Chondrocyte (in vitro differentiated cells): ENCODE measurements at places on chromosomes 7 and 10. TPM values are rescaled to one million over a fixed set of nuclear protein-coding genes. Genes with fewer than 3 reads are reported as not detected.

Gene HOXA4
- total RNA-seq, result 0.30 TPM in 1 of 3 replicates, not detected in the others

Gene NAT16
- not detected in 3 replicates for total RNA-seq

Gene WNT8B
- total RNA-seq, result not detected in 3 replicates

Gene PDE6C
- not detected in 3 replicates for total RNA-seq

Gene NXPH1
- total RNA-seq, result not detected in 3 replicates

Gene OR13A1
- total RNA-seq, result not detected in 3 replicates

DNA sequence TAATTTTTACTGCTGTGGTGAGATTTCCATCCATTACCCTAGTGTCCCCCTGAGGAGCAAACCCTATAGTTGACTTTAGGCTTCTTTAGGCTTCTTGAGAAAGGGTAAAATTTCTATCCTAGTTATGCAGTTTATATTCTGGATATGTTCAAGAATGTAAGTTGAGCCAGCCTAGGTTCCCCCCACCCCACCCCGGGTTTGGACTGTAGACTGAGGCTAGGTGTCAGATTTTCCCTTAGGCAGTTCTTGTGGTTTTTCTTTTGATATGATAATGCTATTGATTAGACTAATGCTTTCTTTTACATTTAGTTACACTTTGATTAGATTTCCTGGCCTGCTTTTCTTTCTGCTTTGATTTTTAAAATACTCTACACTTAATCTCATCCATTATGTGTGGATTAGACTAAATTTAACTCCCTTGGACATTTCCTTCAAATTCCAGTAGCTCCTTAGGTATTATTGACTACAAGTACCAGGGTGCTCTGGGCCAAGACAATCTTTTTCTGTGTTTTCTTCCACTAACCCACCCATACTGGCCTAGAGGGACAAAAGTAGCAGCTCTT lies 37.7 kb downstream of the NRF1 start:
- DNase-seq, result no peak

- DNase-seq, result no peak
Observed at GRCh38 chr7:12647364-12648219, 39.8 kb upstream of the ARL4A start.

DNA sequence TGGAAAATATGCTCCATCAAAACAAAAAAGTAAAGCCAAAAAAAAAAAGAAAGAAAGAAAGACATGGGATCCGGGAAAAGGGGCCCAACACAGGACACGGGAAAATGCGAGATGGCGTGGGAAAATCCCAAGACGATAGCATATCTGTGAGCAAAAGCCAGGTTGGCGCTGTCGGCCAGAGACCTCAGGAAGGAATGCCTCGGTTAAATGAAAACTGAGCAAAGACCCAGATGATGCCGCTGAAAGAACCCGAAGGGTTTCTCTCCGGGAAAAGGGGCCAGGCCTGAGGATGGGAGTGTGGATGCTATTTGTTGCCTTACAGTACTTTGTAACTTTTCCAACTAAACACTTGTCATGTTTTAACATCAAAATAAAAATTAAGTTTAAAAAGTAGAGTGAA lies 49.5 kb upstream of the PPP2R2D start:
- peak; percentile 22 for DNase-seq

GRCh38 chr10:62154231-62154630 lies 114.4 kb downstream of the RTKN2 start:
- DNase-seq, result no peak

DNA sequence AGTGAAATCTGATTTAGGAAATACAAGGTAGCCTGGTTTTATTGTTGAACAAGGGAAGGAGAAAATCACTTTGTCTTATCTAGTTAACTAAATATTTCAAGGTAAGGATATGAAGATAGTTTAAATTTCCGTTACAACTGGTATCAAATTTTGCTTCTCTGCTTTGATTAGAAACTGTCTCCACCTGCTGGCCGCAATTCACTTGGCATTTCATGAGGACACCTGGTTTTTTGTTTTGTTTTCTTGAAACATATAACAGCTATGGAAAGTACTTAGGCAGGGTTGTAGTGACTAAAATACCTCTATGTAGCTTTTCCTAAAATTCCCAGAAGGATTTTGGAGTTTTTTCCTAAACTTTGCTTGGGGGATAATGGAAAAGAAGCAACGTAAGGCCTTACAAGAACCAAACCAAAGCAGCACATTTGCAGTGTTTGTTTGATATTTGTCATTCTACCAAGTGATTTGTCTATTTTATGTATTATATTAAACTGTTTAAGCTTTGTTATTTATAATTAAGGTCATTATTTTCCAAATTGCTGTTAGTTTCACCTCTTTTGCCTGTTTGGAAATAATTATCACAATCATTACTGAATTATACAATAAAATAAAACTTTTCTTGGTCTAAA lies 73.6 kb downstream of the AHCYL2 start:
- no peak for DNase-seq
